ENCODE measurements at places on chromosomes 1 and 21.

GRCh38 chr1:66374148-66374547 lies 159.8 kb upstream of the SGIP1 start:
- no peak for DNase-seq

- no peak for DNase-seq
Observed at GRCh38 chr1:116537040-116537831, 33.6 kb downstream of the CD58 start.

- DNase-seq, result no peak
Observed at GRCh38 chr1:207502726-207503125, 6.8 kb downstream of the CR1 start.

GRCh38 chr1:5796028-5796427 lies 196.2 kb downstream of the NPHP4 start:
- DNase-seq, result no peak

DNA sequence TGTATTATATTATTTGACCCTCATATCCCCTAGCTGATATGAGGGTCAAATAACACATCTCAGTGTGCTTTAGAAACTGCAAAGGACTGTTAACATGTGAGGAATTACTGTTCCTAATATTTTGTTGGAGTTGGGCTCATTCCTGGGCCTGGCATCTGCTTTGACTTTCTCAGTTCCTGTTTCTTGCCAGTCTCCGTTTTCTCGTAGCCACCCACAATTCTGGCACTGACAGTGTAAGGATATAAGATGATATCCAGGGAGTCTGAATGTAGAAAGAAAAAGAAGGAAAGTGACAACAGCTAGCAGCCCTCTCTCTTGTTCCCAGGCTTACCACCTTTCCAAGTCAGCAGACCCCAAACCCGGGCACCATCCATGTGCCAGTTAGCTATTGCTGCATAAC lies 54.4 kb upstream of the SCMH1 start:
- DNase-seq, result no peak

DNA sequence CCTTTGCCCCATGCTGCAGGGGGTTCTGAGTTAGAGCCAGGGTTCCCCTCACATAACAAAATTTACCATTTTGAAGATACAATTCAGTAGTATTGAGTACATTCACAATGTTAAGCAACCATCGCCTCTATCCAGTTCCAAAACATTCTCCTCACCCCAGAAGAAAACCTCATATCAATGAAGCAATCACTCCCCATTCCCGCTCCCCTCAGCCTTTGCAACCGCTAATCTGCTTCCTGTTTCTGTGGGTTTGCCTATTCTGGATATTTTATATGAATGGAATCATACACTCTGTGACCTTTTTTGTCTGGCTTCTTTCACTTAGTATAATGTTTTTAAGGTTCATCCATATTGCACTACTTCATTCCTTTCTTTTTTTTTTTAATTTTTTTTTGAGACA lies 32.9 kb downstream of the SERINC2 start:
- no peak for DNase-seq

DNA sequence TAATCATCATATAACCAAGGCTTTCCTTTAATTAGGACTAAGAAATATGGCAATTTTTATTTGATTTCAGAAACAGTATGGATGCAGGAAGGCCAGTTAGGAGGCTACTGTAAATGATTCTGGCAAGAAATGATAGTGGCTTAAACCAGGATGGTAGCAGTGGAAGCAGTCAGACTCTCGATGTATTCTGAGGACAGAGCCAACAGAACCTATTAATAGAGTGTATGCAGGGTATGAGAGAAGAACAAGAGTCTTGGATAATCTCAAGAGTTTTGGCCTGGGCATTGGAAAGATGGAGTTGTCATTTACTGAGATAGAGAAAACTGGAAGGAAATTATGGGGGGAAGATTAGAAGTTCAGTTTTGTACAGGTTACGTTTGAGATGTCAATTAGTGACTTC lies 73.3 kb upstream of the GNG4 start:
- DNase-seq, result no peak

DNA sequence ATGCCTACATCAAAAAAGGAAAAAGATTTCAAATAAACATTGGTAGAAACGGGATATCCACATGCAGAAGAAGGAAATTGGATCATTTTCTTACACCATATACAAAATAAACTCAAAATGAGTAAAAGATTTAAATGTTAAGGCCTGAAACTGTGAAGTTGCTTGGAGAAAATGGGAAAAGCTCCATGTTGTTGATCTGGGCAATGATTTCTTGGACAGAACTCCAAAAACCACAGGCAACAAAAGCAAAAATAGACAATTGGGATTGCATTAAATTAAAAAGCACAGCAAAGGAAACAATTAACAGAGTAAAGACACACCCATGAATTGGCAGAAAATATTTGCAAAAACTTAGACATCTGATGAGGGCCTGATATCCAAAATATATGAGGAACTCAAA lies 105.2 kb upstream of the APP start:
- DNase-seq, result no peak

DNA sequence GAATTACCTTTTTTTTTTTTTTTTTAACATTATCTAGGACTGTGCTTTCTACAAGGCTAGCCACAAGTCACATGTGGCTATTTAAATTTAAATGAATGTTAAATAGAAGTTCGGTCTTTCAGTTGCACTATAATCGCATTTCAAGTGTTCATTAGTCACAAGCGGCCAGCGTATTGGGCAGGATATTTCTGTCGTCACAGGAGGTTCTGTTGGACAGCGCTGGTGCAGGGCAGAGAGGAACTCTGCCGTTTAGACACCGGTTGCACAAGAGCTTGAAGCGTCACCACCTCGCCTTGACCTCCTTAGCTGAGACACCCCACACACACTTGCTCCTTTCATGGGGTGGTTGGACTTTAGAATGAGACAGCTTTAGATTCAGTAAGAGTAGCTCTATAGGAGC lies 64.1 kb downstream of the BACE2 start:
- no peak for DNase-seq

DNA sequence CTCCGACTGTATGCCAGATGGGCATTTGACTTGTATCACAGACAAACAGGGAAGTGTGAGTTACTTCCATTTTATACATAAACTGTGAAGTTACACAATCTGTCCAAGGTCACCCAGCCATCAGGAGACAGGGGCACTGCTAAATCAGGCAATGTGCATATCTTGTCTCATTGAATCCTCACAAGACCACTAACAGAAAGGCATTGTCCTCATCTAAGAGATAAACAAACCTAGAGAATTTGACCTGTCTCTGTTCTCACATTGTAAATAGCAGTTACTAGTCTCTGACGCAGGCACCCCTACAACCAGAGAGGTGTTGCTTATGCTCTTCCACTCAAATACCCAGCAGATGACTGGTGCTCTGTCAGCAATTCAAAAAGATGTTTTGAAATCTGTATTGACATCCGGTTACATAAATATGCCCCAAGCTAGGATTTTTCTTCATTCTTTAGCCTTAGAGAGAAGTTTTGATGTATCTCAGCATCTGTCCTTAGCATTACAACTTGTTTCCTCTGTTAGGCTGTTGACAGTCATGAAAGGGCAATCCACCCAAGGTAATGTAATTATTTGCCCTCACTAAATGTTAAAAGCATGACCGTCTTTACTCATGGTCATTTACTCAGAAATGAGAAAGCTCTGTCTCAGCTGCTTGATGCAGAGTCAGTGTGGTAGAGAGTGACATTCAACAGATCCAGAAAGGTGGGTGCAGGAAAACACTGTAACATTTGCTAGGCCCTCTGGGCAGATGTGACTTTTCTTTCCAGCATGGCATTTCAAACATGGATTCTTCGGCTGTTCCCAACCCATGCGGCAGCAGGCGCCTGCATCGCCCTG lies 51.9 kb upstream of the ZNF326 start:
- no peak for DNase-seq

DNA sequence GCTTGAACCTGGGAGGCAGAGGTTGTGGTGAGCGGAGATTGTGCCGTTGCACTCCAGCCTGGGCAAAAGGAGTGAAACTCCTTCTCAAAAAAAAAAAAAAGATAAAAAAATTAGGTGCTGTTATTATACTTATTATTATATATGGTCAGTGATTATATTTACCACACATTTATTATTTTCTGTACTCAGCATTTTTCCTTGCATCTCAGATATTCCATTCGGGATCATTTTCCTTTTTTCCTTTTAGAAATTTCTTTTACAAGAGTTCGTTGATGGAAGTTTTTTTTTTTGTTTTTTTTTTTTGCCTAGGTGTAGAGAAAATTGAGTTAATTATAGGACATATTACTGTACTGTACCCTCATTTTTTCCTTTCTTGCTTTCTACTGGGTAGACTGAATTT lies 13.5 kb downstream of the CCDC30 start:
- DNase-seq, result no peak

- DNase-seq, result no peak
Observed at GRCh38 chr1:71657891-71658679, 577.2 kb upstream of the ZRANB2 start.

DNA sequence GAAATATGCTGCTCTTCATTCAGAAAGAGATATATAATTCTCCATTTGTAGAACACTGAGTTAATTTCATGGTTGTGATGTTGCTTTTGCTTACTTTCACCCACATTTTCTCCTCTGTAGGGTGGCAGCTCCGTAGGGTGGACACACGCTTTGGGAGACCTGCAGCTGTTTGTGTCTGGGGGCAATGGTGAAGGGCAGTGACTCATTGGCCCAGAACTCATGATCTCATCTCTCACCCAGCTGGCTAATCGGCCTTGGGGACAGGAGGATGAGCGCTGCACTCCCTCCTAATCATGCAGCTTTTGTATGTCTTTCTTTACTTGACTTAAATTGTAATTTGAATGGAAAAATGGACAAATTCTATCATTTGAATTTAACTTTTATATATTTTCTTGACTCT lies 9.6 kb downstream of the DISC1 start:
- DNase-seq, result no peak

DNA sequence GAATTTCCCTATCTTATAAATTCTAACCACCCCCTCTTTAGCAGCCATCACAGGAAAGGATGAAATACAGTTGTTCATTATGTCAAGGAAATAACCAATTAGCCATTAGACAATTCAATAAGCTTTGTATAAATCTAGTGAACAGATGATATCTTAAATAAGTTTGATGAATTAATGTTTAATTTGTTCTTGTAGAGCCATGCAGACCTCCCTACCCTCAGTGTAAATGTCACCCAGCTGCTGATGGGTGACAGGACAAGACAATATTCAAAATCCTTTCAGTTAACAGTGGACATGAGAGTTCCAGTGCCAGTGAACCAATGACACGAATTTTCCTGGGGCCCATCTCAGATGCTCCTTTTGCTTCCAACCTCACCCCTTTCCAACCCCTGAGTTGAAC lies 395.9 kb downstream of the KCTD3 start:
- no peak for DNase-seq

DNA sequence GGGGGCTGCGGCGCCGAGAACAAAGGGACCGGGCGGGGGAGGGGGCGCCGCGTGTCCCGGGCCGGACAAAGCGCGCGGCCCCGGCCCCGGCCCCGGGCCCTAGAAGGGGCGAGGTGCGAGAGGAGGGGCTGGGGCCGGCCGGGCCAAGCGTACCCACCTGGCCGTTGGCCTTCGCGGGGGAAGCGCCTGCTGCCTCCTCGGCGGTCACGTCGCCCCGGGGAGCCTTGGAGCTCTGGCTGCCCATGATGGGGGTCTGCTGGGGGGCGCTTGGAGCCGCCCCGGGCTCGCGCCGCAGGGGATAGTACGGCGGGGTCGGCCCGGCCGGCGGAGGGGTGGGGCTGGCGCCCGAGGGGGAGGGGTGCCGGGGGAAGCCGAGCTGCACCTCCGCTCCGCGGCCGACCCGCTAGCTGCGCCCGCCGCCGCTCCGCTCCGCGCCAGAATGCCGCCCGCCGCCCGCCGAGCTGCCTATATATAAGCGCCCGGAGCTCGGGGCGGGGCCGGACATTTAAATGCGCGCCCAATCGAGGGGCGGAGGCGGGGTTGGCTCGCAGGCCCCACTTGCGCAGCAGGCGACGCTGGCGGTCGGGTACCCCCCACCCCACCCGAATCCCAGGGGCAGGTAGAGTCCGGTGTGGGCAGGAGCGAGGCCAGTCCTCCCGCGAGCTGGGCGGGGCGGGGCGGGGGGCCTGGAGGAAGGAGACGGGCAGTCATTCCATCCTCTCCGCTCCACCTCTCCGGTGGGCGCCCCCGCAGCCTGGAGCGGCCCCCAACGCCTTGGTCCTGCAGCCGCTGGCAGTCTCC lies at the start of gene MARCKSL1:
MARCKSL1 (minus strand) TSS at position 444 of the 801 bp plus-strand sequence; CDS start at position 244, 200 bp downstream.
- DNase-seq, result peak; percentile 81

DNA sequence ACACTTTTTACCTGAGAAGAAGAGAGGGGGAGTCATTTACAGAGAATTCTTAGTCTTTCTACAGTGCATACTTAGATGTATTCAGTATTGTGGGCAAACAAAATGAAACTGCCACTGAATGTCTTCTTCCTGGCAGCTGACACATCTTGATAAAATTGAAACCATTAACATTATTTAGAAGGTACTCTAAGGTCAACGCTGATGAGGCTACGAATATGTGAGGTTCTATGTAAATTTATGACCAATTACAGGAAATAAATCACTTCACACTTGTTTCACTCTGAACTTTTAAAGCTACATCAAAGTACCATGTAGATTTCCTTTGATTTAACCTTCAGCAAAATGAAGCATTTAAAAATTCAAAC lies 51.3 kb upstream of the GFI1 start:
- DNase-seq, result no peak

DNA sequence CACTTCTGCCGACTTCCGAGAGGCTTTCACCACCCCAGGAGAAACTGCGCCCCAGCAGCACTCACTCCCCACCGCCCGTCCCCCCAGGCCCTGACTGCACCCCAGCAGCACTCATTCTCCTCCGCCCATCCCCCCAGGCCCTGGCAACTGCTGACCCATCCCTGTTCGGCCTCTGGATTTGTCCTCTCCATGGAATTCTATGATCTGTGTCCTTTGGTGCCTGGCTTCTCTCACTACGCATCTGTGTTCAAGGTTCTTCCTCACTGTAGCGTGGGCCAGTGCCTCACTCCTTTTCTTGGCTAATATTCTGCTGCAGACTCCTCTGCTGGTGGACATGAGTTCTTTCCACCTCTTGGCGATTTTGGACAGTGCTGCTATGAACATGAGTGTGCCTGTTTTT lies 121.8 kb upstream of the ARHGEF16 start:
- no peak for DNase-seq

DNA sequence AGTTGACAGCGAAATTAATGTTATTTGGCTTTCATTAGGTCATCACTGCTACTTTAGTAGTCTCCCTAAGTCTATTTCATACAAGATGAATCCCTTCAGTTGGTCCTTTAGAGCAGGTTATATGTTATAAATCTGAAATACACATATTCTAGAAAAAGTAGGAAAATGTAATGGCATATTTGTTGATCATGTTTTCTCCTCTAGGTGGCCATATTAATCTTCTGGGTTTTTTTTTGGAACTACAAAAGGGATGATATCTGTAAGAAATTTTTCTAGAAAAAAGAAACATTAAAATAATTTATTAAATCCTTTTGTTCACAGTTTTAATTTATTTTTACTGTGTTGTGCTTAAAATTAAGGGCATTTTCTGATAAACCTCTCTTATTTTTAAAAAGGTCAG lies 87.9 kb downstream of the SYT14 start:
- DNase-seq, result no peak

- DNase-seq, result no peak
Observed at GRCh38 chr1:231494439-231495110, 33.9 kb upstream of the TSNAX start.

GRCh38 chr1:2547210-2548067 lies 8.7 kb upstream of the TNFRSF14 start:
- no peak for DNase-seq

Measured in stimulated activated CD8-positive, alpha-beta memory T cell treated with anti-CD3 and anti-CD28 coated beads, Interleukin-12 subunit alpha, Interleukin-12 subunit beta, amount 100 ng/mL, for 1 hour (primary cell).